ENCODE measurements at places on chromosomes 11 and 22.
A peak's percentile ranks its signal among the peaks of the same experiment; 100 is the strongest.

DNA sequence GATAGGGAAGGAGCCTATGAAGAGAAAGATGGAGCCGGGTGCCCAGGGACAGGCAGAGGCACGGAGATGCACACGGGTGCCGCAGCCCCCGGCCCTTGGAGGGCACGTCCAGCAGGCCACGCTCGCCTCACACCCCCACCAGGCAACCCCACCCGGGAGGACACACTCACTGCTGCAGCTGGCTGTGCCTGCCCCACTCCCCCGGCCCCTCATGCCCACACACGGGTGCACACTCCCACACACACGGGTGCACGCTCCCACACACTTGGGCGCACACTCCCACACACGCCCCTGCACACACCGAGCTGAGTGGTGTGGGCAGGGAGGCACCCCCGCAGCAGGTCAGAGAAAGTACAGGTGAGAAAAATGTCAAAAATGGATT, 1.1 kb downstream of the MOB2 start:
- DNase-seq: no peak

DNA sequence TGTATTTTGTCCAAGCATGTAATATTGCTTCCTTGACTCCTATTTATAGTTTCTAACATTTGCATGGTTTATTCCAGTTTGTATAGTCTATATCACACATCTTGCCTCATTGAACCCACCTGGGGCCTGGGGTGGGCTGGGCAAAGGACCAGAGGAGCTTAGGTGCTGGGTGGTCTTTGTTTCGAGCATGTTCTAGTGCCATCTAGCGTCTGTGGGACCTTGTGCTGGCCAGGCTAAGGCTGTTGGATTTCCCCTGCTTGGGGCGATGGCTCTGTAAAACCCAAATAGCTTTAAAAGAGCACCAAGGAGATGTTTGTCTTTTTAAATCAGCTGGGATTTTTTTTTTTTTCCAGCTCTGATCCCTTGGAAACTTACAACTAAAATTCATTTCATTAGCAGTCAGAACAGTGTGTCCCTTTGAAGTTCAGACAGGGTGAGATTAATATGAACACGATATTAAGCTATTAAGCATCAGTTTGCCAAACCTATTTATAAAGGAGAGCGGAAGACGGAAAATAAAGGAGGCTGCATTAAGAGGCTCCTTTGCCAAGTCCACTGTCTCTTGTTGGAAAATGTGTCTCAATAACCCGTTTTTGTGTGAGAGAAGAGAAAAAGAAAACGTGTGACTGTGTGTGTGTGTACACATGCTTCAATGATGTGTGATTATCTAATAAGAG, 157.4 kb downstream of the COMMD9 start:
- no peak for DNase-seq

DNA sequence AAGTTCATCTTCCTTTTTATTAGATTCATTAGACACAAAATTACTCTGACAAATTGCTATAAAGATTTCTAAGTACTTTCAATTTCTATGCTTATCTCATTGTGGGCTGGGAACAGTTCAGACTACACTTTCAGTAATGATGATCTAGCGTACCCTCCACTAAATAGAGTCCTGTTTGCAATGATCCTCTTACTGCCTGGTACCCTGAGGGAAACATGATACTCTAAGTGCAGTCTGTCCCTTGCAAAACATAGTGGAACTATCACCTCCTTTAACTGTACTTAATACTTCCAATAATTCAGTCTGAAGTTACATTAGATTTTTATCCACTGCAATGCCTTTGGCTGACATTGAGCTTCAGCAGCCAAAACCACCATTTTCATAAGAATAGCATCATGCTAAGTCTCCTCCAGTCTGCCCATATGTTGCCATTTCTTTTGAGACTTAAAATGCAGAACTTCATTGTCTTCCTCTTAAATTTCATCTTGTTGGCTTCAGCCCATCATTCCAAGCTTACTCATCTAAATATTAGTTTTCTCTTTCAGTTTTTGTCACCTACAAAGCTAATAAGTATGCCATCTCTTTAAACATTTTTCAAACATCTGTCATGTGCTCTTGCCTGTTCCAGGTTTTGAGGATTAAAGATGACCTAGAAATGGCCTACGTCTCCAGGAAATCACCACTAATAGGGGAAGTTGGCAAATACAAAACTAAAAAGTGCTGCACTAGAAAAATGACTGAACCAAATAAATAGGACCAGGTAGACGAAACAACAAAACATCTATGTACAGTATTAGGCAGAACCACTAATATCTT, 55.5 kb downstream of the PAK1 start:
- no peak for DNase-seq

GRCh38 chr11:128434411-128434810, 152.9 kb downstream of the ETS1 start:
- no peak for DNase-seq

GRCh38 chr11:87266751-87267150, 229.0 kb downstream of the TMEM135 start:
- no peak for DNase-seq

DNA sequence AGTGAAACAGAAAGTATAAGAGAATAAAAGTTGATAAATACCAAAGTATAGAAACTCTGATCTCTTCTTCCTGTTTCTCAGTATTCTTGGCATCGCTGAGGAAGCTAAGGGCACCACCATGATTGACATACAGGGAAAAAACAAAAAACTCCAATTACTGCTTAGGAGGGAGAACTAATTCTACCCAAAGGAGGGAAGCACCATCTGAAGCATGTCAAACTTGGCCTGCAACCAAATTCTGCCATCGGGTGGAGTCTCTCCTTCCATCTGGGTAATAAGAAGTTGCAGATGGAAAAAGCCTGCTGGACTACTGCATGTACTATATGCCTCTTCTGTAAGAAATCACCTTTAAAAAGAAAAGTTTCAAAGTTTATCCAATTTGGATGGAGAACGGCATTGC, 30.5 kb upstream of the PPP2R1B start:
- DNase-seq: no peak

GRCh38 chr11:47242596-47243192, 5.9 kb downstream of the ACP2 start:
- DNase-seq: no peak

DNA sequence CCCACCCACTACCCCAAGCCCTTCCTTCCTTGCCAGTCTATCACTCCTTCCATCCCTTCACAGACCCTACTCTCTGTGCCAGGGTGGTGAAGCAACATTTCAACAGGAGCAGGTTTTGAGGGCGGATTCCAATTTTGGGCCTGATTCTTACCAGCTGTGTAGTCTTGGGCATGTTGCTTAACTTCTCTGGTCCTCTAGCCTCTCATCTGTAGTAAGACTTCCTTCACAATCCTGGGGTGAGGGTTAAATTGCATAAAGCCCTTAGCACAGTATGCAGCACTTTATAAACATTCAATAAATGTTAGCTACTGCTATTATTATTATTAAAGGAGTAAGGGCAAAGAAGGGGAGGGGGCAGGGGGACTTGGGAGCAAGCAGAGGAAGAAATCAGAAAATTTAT, 5.0 kb upstream of the RNF185 start:
- DNase-seq: no peak

DNA sequence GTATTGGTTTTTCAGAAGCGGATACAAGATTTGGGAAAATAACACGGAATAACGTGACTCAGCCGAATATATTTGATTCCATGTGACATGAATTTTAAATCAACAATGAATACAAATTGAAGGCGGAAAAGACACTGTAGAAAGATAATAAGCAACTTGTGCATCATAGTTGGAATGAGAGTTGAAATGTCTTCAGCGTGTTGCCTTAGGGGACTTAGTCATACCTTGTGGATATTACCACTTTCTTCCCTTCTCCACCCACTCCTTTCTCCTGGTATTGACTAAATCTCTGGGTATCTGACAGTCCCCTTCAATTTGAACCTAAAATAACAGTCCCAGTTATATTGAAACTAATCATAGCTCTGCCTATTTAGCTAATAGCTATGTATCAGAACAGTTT, 2373.1 kb upstream of the RAG2 start:
- no peak for DNase-seq

DNA sequence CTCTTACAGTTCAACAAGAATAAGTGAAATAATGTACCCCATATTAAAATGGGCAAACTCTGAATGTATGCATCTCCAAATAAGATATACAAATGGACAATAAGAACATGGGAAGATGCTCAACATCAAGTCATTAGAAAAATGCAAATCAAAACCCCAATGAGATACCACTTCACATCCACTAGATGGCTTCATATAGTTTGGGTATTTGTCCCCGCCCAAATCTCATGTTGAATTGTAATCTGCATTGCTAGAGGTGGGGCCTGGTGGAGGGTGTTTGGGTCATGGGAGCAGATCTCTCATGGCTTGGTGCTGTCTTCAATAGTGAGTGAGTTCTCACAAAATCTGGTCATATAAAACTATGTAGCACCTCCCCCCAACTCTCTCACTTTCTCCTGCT, 5.7 kb downstream of the MPZL2 start:
- DNase-seq: no peak

- DNase-seq: no peak
These were observed 4.4 kb downstream of the MOGAT2 start for GRCh38 chr11:75721852-75722668.

- no peak for DNase-seq
These were observed 1.5 kb downstream of the FEZ1 start for GRCh38 chr11:125494561-125494960.

GRCh38 chr11:104841185-104841584, 57.1 kb downstream of the CASP12 start:
- DNase-seq: no peak

GRCh38 chr11:63814383-63814736, 1.1 kb downstream of the SPINDOC start:
- no peak for DNase-seq

- peak; percentile 34 for DNase-seq
These were observed 11.3 kb upstream of the MOGAT2 start for GRCh38 chr11:75706260-75706729.

DNA sequence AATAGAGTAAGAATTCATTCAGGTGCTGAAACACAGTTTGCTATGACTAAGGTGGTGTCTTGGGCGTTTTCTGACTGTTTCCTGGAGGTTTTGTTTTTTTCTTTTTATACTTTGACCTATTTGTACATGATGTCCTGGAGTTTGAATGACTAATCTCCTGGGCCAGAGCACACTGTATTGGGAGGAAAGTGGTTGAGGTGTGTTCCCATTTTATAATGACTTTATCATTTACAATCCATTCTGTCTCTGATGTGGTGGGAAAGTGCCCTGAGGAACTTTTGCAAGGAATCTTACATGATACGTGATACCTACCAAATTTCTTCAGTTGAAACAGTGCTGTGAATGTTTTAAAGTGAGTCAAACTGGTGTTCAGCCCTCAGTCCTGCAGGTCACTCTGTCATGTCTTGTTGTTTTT, 80.8 kb downstream of the TNRC6B start:
- DNase-seq: no peak

- DNase-seq: no peak
These were observed 36.9 kb downstream of the IGF2 start for GRCh38 chr11:2102132-2102882.

- DNase-seq: no peak
These were observed 76.3 kb downstream of the FAM168A start for GRCh38 chr11:73521621-73522020.

- no peak for DNase-seq
These were observed 33.5 kb downstream of the CLMP start for GRCh38 chr11:123161376-123162030.

DNA sequence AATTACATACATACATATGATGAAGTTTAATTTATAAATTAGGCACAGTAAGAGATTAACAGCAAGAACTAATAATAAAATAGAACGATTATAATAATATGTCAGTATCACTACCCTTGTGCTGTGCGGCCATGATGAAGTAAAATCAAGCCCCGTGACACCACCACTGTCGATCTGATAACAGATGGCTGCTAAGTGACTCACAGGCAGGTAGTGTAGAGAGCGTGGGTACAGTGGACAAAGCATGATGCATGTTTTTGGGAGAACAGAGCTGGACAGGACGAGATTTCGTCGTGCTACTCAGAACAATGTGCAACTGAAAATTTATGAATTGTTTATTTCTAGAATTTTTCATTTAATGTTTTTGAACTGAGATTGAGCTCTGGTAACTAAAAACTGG, 108.4 kb upstream of the TIMP3 start:
- no peak for DNase-seq

DNA sequence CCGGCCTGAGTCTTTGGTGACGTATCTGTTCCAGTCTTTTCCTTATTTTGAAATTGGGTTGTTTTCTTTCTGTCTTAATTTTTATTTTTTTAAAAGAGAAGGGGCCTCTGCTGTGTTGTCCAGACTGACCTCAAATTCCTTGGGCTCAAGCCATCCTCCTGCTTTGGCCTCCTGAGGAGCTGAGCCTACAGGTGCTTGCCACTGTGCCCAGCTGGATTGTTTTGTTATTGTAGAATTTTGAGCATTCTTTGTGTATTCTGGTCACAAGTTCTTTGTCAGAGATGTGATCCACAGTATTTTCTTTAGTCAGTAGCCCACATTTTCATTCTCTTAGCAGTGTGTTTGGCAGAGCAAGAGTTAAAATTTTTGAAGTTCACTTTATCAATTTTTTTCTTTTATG, 100.1 kb downstream of the ATXN10 start:
- no peak for DNase-seq

DNA sequence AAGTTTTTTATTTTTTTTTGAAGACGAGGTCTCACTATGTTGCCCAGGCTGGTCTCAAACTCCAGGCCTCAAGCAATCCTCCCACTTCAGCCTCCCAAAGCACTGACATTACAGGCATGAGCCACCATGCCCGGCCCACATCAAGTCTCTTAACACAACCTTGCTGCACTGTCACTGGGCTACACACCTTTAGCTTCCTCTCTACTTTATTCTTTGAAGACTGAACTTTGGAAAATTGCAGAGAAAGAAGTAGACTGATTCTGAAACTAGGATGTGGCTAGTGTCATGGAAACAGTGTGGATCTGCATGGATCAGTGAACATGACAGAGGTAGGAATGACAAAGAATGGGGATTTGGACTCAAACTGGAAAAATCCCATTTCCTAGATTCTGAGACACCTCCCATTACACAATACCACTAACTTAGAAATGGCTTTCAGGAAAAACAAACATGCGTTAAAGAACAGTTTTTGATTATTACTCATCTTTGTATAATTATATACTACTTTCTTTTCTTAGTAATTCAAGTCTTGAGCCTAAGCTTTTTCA, 99.6 kb upstream of the SPON1 start:
- DNase-seq: no peak
